ENCODE measurements at places on chromosomes 1 and 21. TPM values are rescaled to one million over a fixed set of nuclear protein-coding genes. Genes with fewer than 3 reads are reported as not detected.

Gene CRB1
- total RNA-seq: 0.18 TPM

DNA sequence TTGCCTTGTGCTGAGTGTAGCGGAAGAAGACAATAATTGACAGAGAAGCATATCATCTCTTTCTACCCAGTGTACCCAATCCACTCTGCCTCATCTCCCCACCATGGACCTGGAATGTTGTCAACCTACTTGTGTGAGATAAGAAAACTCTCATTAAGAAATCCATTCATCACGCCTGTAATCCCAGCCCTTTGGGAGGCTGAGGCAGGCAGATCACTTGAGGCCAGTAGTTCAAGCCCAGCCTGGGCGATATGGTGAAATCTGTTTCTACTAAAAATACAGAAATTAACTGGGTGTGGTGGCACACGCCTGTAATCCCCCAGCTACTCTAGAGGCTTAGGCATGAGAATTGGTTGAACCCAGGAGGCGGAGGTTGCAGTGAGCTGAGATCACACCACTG lies 209.6 kb downstream of the PBX1 start:
- DNase-seq: no peak

DNA sequence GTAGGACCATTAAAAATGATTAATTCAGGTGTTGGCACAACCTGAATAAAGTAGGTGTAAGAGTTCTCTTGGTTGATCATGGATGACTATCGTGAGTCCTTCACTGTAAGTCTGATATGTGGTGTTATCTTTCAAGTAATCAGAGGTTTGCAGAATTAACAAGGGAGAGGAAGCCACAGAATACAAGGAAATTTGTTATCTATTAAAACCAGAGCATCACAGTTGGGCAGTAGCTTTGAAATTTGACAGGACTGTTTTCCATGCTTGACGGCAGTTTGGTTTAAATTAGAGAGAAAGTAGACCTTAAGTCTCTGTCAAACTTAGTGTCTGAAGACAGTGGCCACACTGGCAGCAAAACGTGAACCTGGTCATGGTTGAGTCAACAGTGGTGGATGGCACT lies 139.5 kb upstream of the KCNK2 start:
- DNase-seq: no peak

GRCh38 chr1:32859915-32860314 lies 10.8 kb downstream of the FNDC5 start:
- DNase-seq: no peak

GRCh38 chr1:37152491-37152890 lies 118.2 kb upstream of the GRIK3 start:
- no peak for DNase-seq

GRCh38 chr1:162857850-162858249 lies 3.1 kb downstream of the CCDC190 start:
- no peak for DNase-seq

GRCh38 chr1:77371396-77371795 lies 89.6 kb downstream of the AK5 start:
- no peak for DNase-seq

GRCh38 chr1:42035830-42036604 lies 117.2 kb upstream of the GUCA2B start:
- peak; percentile 78 for DNase-seq

GRCh38 chr1:225812488-225813213 lies 2.7 kb downstream of the EPHX1 start:
- DNase-seq: no peak

DNA sequence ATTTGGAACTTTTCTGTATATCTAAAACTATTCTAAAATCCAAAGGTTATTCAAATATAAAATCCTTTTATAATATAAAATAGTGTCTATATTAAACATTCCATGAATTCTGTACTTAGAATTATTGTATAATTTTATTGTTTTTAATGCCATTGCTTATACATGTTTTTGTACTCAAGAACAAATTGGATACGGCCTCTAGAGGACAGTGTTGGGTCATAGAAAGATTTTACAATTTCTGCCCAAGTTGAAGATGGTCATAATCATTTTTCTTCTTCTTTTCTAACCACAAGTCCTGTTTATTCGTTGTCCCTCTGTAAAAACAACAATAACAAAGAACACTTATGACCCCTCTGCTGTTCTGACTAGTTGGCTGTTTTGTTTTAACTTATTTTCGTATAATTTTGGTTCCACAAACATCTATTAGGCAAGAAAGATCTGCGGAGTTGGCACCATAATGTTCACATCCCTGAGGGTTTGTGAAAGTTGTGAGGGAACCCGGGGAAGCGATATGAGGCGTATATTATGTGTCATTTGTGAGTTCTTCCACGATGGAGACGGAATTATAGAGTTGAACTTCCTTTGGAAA lies 75.7 kb upstream of the KIF26B start:
- peak; percentile 44 for DNase-seq

DNA sequence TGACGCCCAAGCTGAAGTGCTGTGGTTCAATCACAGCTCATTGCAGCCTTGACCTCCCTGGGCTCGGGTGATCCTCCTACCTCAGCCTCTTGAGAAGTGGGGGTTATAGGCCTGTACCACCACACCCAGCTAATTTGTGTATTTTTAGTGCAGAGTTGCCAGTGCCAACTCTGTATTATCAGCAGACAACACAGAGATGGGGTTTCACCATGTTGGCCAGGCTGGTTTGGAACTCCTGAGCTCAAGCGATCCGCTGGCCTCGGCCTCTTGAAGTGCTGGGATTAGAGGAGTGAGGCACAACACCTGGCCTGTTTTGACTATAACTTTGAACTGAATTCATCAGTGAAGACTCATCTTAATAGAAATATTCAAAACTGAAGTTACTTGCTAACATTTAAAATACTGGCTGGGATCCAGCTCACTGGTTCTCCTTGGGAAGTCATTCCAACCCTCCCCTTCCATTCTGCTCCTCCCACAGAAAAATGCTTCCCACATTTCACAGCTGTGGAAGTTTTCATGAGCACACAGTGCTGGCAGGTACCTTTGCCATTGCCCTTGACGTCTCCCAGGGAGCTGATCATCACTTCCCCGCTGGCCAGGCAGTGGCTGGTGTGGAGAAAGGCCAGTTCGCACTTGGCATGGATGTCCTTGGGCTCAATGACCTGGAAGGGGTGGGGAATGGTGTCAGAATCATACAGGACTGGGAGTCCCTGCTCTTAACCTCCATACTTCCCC lies 4.7 kb downstream of the SELENBP1 start:
- no peak for DNase-seq

Gene LCE3E
- total RNA-seq: not detected

- no peak for DNase-seq
Measured at GRCh38 chr1:23643736-23644554, 47.7 kb upstream of the RPL11 start.

DNA sequence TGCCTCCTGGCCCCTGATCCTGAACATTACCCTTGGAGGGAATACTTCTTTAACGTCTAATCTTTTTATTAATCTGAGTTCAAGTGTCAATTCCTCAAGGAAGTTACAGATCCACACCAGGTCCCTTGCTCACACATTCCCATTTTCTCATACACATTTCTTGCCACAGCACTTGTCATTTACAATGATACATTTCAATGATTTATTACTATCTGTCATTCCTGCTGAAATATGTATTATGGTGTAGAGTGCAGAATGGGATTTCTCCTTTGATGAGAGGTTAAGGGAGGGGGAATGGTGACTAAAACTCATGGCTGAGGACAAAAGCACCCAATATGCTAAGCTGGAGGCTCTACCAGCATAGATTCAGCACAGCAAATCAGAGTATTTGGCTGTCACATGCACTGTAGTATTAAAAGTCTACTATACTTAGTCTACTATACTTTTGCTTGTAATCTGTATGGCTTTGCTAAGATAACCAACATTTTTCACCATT lies 982.5 kb downstream of the TTLL7 start:
- no peak for DNase-seq

Data from PC-9 (cell line).